ENCODE measurements at places on chromosomes 2 and 18.

DNA sequence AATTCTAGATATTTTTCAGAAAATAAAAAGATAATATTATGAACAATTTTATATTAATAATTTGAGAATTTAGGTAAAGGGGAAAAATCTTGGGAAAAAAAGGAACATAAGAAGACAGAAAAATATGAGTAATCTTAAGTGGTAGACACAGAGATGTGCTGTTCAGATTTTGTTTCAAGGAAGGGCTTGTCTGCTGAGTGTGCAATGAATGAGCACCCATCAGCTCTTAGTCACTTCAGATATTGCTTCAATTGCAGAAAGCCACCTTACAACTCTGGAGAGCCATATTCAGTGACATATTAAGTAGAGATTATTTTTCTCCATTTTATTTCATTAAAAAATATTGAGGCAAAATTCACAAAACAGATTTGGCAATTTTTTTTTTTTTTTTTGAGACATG is 282.0 kb upstream of the CHST9 start:
- DNase-seq, result no peak

DNA sequence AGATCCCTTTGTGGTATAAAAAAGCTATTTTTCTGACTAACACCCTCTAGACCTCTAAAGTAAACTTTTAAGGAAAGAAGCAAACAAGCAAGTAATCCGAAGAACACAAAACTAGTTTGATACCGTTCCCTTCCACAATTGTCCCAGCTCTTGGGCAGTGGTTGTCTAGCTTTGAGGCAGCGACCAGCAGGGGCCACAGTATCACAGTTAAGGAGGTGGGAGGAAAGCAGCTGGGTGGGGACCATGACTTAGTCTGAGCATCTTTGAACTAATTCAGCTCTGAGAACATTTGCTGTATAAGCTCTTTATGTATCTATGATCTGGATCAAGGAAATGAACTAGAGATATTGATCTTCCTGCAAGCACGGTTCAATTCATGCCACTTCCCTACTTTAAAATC is 51.0 kb downstream of the SF3B1 start:
- DNase-seq, result no peak

DNA sequence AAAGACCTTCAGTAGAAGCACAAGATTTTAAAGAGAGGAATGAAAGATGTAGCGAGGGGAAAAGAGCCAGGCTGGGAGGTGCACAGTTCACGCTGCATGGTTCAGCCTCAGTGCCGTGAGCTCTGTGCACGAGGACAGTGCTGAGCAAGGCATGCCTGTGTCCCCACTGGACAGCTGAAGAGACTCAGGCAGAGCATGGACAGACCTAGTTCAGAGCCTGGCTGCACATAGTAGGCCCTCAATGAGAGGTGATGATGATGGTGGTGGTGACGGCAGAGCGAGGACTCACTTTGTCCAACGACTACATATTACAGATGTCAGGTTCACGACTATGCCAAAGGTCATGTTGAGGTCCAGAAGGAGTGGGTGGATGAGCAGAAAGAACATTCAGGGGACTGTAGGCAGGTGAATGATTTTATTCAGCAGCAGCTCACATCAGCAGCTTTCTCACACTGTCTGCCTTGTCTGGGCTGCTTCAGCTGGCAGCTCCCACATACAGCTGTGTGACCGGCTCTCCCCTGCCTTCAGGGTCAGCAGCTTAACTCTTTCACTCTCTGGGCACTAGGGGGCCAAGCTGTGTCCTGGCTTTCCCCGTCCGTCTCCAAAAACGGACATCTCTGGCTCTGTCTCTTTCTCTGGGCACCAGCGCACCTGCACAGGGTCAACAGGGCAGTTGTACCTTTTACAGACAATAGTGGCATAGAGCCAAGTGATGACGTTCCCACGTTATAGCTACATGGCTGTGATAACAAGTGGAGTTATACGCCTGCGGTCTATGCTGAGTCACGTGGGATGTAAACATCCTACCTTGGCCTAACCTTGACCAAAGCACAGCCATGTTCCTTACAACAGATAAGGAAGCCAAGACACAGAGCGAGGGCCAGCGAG is 128.8 kb upstream of the MSH6 start:
- no peak for DNase-seq

- DNase-seq, result no peak
Measured at GRCh38 chr2:8151888-8152287, 530.0 kb upstream of the ID2 start.

GRCh38 chr2:210756855-210757254 is 200.5 kb downstream of the CPS1 start:
- DNase-seq, result no peak

GRCh38 chr2:28602751-28603639 is 107.1 kb downstream of the PLB1 start:
- DNase-seq, result no peak

- no peak for DNase-seq
Measured at GRCh38 chr2:222076973-222077690, 221.7 kb downstream of the PAX3 start.

GRCh38 chr18:5891184-5891853 is 4.0 kb downstream of the TMEM200C start:
- no peak for DNase-seq

- no peak for DNase-seq
Measured at GRCh38 chr2:119028327-119029174, 86.6 kb downstream of the MARCO start.

DNA sequence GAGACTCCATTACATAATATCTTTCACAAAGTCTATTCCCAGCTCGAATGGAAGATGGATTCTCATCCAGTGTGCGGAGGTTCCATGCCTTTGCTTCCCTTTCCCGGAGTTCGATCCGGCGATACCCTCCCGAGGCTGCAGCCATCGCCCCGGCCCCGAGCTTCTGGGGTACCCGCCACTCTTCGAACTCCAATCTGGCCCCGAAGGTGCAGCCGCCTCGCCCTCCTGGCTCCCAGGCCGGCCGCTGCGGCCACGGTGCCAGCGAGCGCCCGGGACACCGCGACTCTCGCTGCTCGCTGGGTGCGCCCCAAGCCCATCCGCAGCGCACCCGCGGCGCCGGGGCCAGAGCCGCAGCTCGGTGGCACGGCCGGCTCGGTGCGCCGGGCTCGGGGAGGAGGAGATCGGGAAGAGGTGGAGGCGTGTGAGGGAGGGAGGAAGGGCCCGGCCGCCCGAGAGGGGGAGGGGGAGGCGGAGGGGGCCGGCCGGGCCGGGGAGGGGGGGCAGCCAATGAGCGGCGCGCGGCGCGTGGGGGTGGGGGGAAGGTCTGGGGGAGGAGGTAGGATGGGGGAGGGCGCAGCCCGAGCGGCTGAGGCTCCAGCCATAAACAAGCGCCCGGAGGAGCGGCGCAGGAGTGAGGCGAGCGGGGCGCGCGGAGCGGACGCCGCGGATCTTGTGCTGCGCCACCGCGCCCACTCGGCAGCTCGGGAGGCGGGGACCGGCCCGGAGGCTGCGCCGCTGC is at the start of gene CRIM1:
TSS of gene CRIM1 (plus strand) at position 628 of the 739 bp plus-strand sequence. CDS start 515 bp downstream, outside the sequence.
- DNase-seq, result peak; percentile 39

- no peak for DNase-seq
Measured at GRCh38 chr2:204885747-204886146, 340.5 kb downstream of the PARD3B start.

DNA sequence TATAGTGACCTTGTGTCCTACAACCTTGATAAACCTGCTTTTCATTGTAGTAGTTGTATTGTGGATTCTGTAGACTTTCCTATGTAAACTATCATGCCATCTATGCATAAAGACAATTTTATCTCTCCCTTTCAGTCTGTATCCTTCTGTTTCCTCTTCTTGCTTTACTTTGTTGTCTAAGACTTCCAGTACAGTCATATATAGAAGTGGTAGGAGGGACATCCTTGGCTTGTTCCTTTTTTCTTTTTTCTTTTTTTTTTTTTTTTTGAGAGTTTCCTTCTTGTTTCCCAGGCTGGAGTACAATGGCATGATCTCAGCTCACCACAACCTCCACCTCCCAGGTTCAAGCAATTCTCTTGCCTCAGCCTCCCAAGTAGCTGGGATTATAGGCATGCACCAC is 39.7 kb downstream of the UBE2F start:
- no peak for DNase-seq

- no peak for DNase-seq
Measured at GRCh38 chr2:192357217-192357616, 162.5 kb upstream of the TMEFF2 start.

DNA sequence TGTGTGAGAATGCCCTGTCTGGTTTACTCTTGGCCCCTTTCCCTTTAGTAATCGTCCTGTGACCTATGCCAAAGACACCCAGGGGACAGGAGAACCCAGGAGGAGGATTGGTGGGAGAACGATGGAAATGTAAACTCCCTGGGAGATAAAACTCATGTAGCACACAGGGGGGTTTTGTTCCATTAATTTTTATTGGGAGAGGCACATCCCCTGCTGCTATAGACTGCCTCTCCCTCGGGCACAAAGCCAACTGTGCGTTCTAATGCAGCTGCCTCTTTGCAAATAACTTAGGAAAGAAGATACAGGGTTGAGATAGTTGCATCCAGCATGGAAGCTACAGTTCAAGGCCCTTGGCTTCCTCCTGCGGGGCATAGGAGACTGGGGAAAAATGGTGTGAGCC is 489.6 kb downstream of the SLC4A3 start:
- no peak for DNase-seq

DNA sequence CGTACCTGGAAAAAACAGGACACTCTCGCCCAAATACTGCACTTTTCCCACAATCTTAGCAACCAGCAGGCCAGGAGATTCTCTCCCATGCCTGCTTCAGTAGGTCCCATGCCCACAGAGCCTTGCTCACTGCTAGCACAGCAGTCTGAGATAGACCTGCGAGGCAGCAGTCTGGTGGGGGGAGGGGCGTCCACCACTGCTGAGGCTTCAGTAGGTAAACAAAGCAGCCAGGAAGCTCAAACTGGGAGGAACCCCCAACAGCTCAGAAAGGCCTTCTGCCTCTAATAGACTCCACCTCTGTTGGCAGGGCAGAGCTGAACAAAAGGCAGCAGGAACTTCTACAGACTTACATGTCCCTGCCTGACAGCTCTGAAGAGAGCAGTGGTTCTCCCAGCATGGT is 1202.8 kb upstream of the ACVR2A start:
- DNase-seq, result no peak

DNA sequence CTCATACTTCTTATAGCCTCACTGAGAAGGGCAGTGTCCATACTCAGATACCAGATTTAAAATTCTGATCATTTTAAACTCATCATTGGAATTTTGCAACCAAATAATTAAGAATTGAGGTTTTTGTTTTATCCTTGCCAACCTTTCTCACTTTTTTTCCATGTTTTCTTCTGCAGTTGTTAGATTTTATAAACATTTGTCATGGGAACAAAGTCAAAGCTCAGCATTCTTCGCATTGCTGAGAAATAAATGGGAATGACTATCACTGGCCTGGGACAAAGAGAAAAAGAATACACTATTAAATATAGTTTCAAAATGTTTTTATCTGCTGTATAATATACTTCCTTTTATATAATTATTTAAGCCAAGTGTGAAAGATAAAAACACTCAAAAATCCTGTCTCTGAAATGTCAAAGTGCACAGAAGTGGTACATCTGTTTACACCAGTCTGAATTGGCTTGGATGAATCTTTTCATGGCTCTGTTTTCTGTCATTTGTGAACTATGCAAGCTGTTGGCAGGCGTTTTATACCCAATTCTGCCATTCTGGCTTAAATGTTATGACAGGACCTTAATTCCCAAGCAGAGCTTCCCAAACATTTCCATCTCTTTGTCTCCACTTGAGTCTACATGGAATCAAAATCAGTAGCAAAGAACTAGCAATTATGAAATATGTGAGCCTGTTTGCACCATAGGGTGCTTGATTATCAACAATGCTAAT is 249.3 kb upstream of the SYT4 start:
- no peak for DNase-seq

- no peak for DNase-seq
Measured at GRCh38 chr2:234603619-234604018, 106.7 kb upstream of the ARL4C start.

DNA sequence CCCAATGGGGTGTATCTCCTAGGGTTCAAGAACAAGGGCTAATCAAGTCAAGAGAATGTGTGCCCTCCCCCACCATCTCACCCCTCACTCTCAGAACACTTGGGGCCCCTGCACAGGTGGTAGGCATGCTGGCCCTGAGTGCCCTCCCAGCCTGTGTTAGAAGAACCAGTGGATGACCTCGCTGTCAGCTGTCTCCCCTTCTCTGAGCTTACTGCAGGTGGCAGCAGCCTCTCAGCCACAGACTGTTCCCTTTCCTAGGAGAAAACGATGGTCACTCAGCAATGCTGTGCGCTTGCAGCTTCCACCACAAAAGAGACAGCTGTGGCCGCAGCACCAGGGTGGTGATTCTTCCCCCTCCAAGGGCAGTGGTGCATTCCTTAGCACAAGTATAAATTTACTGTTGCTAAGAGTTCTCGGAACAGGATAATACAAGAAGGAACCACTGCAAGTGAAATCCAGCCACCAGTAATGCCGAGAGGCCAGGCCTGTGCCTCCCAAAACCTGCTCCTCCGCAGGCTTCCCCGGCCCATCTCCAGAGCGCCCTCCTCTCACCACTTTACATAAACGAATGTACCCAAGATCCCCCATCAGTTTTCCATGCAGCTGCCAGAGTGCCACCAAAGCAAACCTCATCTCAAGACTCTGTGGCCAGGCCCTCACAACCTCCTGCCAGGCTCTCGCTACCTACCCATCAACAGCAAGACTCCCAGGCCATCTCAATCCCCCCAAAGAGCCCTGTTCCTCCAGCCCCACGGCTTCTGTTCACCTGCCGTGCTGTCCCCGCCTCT is 935 bp upstream of the RAMP1 start:
- peak; percentile 18 for DNase-seq

- no peak for DNase-seq
Measured at GRCh38 chr18:11327391-11328009, 178.1 kb upstream of the PIEZO2 start.

- DNase-seq, result no peak
Measured at GRCh38 chr2:40497251-40497859, 45.5 kb upstream of the SLC8A1 start.

GRCh38 chr18:24631243-24632025 is 171.0 kb downstream of the HRH4 start:
- no peak for DNase-seq

- DNase-seq, result no peak
Measured at GRCh38 chr18:55764386-55764785, 176.4 kb upstream of the TCF4 start.

GRCh38 chr2:226524381-226524843 is 275.2 kb downstream of the IRS1 start:
- DNase-seq, result no peak

GRCh38 chr2:241507430-241508239 is 749 bp downstream of the STK25 start:
- no peak for DNase-seq

GRCh38 chr2:218832520-218832919 is 917 bp upstream of the PRKAG3 start:
- no peak for DNase-seq

- DNase-seq, result peak; percentile 67
Measured at GRCh38 chr2:174593574-174594203, 3.9 kb downstream of the WIPF1 start.

Data from stimulated activated CD8-positive, alpha-beta memory T cell treated with anti-CD3 and anti-CD28 coated beads, Interleukin-7, amount 100 ng/mL, for 48 hours (primary cell).